Fibroblast of skin of abdomen (primary cell): ENCODE measurements at places on chromosomes 6 and 20.

- no peak for DNase-seq
Observed at GRCh38 chr20:46657618-46658017, 6.4 kb upstream of the SLC13A3 start.

DNA sequence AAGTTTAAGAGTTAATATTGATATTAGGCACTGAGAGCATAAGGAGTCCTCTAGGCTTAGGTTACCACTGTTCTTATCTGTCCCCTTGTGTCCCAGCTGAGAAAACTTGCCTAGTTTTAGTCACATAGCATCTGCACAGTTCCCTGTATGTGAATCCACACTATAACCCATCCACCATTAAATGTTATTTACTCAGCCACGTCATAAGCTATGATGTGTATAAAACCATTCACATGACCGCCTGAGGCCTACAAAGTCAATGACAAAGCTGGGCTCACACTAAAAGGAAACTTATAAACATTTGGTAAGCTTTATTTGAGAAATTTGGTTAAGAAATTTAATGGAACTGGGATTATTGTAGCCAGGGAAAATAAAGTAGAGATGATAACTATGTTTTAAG is 59.2 kb upstream of the TFAP2D start:
- no peak for DNase-seq

DNA sequence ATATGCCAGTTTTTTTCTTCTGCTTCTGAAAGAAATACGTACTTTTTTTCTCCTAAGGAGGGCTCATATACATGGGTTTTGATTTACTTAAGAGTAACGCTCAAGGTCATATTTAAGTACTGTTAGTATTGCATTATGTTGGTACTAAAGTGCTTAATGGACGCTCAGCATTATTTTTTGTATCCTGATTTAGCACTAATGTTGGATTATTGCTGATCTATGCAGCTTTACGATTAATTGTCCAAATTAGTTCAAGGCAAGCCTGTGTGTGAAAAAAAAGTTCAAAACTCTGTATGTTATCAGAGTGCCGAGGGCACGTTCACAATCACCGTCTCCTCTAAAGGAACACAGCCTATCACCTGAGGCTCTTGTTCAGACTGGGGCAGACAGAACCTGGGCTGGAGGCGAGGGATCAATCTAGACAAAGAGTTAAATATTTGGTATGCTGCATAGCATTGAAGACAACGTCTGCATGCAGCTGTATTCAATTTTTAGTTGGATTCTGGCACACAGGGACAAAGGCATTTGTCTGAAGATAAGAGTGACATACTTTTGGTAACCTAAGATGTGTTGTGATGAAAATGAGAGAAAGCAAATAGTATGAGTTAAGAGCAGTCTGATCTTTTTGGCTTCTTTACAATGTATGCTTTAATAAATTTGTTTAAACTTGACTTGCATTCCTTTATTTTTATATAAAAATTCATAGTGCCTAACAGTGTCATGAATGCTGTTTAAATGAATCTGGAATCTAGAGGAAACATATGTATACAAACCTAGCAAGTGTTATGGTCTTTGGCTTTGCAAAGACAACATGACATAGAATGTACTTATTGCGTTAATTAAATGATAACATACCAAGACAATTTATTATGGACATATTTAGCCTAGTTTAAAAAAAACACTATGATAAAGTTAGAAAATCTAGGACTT is 341.2 kb downstream of the SAMD5 start:
- no peak for DNase-seq

DNA sequence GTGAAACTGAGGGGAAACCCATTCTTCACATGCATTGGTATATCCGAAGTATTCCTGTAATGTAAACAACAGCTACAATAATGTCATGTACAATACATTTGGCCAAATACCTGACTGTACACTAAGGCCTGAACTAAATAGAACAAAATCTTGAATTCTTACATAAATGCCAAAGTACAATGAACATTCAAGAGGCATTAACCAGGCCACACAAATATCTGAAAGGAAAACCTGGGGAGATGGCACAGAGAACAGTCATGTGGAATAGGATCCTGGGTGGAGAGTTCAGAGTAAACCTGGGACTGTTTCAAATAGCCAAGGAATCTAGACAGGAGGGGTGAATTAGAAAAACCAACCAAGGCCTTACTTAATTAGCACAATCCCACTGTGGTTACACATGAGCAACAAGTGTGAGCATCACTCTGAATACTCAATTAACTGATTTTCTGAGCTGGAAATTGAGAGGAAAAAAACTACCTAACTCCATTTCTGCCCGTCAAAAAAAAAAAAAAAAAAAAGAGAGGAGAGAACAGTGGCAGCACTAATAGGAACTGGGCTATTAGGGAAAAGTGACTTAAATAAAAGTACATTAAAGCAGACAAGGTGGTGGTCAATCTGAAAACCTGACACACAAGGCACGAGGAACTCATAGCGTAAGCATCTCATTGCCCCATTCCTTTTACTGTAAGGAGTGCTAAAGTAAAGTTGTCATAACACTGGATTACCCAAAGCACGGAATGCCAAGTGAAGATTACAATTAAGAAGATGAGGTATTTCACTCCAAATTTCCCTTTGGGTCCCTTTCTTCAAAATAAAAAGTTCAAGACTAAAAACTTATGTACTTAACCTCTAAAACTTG is 10.9 kb downstream of the SNX5 start:
- DNase-seq, result peak; percentile 29

GRCh38 chr6:38552121-38552520 is 87.6 kb downstream of the BTBD9 start:
- no peak for DNase-seq

- no peak for DNase-seq
Observed at GRCh38 chr20:43432498-43432897, 25.2 kb upstream of the SRSF6 start.

GRCh38 chr20:58877976-58878360 is 25.5 kb downstream of the GNAS start:
- DNase-seq, result no peak

GRCh38 chr6:114747995-114748625 is 405.3 kb upstream of the HS3ST5 start:
- DNase-seq, result peak; percentile 53
